ENCODE measurements at places on chromosomes 16 and 17.

GRCh38 chr16:74480150-74481029, 59.1 kb upstream of the CLEC18B start:
- DNase-seq: no peak

DNA sequence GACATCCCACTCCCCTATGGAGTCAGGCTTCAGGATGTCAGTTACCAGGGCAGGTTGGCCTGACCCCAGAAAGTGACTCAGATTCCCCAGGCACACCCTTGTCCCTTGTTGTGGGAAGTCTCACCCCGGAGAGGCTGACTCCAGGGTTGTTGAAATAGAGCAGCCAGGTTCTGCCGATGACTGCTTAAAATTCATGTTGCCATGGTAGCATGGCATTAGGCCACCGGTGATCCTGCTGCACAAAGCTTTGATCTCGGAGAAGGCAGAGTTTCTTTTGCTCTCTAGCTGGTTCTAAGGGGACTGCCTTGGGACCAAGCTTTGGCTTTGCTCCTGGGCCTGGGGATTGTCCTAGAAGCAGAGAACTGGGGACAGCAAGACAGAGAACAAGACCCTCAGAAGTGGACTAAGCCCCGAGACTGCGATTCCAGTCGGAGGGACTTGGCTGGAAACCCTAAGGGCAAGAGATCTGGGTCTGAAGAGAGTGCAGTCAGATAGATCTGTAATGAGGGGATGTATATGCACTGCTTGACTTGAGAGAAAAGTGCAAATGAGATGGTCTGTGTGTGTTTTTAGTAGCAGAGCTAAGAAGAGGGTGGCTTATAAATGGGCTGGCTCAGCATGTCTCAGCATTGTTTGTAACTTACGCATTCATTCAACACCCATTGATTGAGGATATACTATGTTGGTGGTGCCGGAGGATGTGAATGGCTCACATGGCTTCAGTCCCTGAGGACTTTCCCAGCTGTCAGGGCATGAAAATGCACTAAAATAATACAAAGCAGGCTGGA, 106.9 kb downstream of the RGS9 start:
- no peak for DNase-seq

DNA sequence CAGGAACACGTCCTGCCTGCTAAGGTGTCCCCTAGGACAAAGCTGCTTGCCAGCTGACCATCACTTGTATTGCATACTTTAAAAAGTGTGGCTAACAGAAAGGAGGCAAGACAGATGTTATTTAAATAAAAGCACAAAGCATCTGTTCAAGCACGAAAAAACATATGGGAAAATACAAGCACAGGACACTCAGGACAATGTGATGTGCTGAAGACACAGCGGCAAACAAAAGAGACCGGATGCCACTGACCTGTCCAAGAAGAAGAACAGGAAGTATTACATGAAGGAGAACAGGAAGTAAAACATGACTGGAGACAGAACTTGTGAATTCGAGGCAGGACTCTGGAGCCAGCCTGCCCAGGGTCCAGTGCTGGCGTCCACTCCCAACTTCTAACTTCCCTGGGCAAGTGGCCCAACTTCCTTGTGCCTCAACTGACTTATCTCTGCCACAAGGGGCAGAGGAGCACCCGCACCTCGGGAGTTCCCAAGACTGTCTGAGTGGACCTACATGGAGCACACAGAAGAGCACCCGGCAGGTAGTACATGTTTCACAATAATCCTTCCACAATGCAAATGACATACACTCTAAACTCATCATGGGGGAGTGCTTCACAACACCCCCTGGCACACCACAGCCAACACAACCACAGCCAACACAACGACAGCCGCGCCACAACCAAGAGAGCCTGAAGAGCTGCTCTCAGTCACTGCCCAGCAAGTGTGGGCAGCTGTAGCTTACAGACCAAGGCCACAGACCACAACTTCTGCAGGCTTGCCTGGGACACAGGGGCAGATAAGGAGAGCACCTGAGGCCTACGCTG, 36.6 kb downstream of the ANKRD11 start:
- DNase-seq: no peak

DNA sequence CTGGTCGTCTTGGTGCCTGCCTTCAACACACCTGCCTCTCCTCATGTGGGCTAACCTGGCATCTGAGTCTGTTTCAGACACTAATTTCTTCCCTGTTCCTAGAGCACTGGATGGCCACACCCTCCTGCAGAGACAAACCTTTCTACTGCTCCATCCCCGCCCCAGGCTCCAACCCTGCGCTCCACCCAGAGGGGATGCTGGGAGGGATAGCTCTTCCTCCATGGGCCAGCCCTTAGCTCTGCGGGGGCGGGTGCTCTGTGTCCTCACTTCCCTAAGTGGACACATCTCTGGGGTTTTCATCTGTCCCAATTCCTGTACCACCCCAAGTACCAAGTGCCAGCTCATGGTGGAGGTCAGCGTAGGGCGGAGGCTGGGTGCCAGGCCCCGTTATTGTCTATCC, 11.0 kb upstream of the CRISPLD2 start:
- DNase-seq: no peak

DNA sequence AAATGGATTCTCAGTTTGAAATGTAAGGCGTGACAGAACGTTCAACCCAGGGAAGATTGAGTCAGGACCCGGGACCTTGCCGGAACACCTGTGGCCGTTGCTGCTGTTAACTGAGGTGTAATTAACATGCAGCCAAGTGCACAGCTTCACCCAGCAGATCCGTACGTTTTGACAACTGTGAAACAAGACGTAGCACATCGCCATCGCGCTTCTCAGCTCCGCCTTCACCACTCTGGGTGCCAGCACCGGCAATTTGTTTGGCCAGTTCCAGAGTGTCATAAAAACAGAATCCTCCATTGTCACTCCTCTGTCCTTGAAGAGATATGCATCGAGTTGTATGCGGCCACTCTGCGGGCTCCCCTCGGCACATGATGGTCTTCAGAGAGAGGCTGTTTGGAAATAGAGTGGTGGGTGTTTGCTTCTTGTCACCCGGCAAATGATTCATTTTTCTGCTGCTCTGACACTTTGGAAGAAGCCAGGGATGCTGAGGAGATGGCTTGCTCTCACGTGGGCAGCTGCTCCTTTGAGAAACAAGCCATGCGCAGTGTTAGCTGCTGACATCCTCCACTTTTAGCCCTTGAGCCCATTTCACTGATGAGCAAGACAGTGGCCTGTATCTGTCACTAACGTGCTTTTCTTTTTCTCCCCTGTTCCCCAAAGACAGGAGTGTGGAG, 22.6 kb downstream of the NAA60 start:
- DNase-seq: no peak

- DNase-seq: no peak
Observed at GRCh38 chr16:4315186-4316107, at the start of gene GLIS2. Gene GLIS2, plus strand, starts transcription at chr16:4316067. Its CDS starts 16,214 bp downstream, at chr16:4332281.

DNA sequence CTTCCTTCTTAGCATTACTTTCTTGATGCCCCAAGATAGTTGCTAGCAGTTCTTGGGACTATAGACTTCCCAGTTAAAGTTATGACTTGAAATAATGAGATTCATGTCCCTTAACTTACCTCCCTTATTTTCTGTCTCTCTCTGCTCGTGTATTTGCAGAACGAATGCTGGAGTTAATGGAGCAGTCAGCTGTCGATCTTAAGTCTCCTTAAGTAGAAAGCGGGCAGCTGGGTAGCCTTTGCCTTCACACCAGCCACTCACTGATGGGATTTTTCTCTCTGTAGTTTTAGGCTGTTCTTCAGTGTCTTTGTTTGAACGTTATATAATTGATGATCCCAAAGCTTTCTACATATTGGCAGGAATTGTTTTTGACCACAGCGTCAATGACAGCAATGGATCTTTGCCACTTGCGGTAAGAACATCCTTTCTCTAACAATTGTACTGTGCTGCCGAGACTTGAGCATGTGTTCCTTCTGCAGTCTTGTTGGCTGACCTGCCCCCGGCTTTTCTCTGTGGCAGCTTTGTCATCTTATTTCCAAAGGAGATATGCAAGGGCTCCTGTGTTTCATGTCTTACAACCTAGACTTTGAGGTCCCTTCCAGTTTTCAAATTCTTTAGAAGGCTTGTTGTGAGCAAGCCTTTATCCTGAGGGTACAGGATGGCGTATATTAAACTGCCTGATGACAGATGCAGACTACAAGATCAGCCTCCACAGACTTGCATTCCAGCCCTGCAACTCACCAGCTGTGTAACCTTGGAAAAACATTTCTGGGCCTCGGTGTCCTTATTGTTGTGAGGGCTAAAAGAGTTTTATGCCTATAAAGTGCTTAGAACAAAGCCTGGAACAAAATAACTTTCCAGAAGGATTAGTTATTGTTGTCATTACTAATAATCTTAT, 25.1 kb upstream of the ABCA3 start:
- no peak for DNase-seq

GRCh38 chr16:64778777-64779176, 343.1 kb downstream of the CDH11 start:
- no peak for DNase-seq

- no peak for DNase-seq
Observed at GRCh38 chr16:81576696-81577095, 132.1 kb downstream of the CMIP start.

DNA sequence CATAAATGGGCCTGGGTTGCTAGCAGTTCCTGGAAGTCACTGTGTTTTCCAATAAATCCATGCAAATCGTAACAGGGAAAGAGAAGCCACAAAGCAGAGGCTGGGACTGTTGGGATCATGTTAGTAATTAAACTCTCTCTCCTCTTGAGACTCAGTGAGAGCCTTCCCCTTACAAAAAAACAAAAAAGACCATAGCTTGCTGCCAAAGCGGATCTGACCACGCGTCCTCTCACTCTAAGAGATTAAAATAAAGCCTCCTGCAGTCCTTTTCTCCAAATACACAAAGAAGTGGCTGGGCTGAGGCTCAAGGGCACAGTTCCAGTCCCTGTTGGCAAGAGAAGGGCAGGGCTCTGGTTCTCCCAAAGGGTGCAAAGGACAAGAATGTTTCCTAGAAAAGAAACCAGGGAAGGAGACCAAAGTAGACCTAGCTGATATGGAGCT, 38.5 kb downstream of the PIGL start:
- no peak for DNase-seq

- no peak for DNase-seq
Observed at GRCh38 chr17:44112284-44113280, 10.9 kb downstream of the HDAC5 start.

DNA sequence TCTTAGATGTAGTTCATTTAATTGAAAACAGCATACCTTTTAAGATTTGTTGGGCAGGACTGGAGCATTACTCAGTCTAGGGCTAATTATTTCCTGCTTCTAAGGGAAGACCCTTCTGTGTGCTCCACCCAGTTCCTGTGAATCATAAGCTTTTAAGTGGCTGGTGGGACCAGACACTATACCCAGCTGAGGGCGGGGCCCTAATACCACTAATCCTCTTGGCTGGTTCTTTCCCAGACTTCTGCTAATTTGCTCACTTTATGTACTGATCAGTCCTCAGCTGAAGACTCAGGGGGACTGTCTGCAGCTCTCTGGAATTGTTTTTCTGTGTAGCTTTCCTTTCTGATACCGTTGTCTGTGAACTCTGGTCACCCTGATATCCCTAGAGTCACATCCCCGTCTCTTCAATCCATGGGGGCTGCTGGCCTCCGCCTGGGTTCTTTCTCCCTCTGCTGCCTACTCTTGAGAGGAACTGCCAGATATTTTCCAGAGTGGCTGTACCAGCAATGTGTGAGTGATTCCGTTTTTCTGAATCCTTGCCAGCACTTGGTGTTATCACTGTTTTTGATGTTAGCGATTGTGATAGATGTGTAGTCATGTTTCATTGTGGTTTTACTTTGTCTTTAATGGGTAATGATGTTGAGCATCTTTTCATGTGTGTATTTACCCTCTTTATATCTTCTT, 35.1 kb downstream of the MFSD11 start:
- DNase-seq: no peak

DNA sequence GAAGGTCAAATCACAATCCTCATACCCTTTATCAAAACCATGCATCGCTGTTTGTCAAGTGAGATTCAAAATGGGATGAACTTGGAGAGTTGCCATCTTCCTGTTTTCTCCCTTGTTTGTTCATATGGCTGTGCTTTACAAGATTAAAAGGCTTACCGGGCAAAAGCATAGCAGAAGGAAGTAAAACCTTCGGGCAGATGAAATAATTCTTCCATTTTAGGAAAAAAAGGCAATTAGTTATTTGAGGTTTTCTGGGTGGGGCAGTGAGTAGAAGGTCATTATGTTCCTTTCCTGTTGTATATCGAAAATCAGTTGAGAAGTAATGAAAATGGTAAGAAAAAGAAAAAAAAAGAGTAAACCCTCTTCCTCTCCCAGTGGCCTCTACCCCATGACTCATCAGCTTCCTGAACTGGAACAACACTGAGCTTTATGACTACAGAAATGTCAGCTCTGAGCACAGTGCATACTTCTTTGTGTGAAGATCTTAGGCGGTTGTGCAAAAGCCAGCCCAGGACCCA, 369.2 kb downstream of the CDH13 start:
- no peak for DNase-seq

DNA sequence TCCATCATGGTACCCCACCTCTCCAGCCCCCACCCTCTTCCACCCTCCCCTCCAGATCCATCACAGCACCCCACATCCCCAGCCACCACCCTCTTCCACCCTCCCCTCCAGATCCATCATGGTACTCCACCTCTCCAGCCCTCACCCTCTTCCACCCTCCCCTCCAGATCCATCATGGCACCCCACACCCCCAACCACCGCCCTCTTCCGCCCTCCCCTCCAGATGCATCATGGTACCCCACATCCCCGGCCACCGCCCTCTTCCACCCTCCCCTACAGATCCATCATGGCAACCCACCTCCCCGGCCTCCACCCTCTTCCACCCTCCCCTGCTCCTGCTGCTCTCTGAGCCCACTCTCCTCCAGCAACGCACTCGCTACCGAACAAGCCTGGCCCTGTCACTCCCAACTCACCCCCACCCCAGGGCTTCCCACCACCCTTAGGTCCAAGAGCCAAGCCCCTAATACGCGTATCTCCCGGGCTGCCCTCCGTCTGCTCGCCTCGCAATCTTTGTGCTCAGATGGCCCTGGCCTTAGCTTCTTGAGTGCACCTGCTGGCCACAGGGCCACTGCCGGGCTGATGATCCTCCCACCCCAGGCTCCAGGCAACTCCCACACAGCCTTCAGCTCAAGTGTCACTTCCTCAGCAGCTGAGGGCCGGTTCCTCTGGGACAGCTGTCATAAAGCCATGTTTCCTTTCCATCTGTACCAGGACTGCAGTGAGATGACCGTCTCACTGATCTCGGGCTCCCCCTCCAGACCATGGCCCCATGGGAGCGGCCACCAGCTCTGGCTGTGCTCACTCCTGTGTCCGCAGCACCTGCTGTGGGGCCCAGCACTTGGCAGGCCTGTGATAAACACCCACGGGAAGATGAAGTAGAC, 25.5 kb downstream of the KDM8 start:
- DNase-seq: no peak

DNA sequence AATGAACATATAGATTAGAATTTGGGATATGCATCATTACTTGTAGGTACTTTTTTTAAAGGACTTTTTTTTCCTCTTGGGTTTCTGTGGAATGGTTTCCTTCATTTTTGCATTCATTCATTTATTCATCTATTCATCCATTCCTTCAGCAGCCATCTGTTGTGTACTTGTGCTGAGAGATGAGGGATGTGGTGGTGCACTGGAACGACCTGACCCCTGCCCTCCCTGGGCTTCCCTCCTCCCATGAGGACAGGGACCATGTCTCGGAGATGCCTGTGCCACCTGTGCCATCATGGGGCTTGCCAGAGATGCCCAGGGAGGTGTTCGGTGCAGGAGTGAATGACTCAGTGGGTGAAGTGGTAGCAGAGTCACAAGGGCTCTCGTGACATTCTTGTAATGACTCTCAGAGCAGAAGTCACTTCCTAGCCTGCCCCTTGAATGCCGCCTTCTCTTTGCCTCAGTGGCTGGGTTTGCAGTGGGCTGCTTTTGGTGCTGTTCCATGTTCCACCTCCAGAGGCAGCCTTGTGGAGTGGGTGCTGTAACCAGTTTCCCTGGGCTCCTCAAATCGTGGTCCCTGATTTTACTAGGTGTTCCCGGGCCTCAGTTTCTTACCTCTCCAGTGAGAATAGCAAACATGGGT, 43.9 kb downstream of the CLEC16A start:
- peak; percentile 35 for DNase-seq
